ENCODE measurements at places on chromosomes 16 and 17.

DNA sequence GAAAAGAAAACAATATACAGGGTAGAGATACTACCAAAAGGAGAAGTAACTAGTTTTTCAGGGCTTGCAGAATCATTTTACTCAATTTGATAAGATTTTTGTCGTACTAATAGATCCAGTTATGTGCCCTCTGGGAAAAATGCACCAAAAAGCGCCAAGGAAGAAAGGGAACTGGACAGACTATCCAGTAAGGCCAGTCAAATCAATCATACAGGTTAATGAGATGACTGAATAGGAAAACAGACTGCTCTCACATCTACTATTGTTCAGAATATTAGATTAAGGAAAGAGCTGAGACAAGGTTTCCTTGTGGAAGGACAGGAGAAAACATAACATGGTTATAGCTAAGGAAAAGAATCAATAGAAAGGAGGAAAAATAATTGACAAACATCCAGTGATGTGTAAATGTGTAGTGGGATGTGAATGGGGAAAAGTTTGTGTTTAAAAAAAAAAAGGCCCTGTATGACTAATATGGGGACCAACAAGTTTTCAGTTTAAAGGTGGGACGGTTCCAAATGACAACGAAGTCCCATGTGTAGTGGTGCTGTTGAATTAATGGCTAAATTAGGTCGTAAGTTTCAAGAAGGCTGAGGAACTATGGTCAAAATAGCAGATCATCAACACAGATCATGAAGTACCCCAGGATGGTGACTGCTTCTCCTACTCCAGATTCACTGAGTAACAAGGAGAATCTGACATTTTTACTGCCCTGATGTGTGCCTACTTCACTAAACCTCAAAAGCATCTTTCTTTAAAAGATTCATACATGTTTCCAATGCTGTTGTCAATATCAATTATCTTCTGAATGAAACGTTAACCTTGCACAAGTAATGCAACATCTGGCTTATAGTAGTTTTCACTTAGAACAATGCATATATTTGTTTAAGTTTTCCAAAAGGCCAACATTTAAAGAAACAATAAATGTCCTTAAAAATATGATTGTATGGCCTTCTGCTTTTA, 40.7 kb downstream of the BRIP1 start:
- no peak for DNase-seq

DNA sequence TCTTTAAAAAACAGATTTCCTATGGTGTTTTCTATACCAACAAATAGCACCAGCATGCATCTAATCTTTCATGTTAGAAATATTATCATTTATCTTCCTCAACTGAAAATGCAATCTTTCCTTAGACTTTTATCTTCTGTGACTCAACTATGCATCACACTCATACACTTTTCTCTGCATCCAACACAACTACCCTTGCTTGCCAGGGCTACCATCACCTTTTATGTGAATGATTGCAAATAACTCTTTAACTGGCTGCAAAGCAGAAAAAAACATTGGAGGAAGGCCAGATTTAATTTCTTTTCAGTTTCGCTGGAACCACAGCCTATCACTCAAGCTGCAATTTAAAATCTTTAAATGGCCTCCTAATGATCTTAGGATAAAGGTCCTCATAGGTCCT, 212.9 kb downstream of the CDH8 start:
- DNase-seq = no peak

DNA sequence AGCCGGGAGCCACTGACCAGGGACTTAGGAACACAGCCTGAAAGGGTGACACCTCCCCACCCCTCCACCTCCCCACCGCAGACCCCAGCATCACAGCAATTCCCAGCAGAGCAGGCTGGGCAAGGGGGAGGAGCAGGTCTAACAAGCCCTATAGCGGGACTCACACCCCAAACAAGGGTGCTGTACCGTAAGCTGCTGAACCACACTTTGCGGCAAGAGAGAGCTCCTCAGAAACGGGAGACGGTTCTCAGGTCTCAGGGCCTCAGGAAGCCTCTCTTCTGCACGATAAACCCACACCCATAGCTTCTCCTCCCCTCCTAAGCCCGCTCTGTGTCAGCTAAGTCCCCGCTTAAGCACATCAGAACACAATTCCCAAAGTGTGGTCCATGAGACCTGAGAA, 11.7 kb upstream of the COTL1 start:
- no peak for DNase-seq

- DNase-seq = no peak
These were observed 12.1 kb upstream of the CBX8 start for GRCh38 chr17:79808763-79809529.

DNA sequence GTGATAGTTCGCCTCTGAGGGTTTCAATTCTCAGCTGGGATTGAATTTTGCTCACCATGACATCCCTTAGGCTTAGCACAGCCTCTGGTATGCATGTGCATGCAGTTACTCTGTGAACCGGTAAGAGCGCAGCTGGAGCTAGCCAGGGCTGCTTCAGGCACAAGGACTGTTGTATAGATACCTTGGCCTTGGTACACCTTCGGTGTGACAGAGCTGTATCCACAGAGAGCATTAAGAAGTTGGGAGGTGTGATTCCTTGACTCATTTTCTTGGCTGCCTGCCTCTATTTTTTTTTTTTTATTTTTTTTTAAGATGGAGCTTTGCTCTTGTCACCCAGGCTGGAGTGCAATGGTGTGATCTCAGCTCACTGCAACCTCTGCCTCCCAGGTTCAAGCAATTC, 2.2 kb upstream of the NUTF2 start:
- no peak for DNase-seq

DNA sequence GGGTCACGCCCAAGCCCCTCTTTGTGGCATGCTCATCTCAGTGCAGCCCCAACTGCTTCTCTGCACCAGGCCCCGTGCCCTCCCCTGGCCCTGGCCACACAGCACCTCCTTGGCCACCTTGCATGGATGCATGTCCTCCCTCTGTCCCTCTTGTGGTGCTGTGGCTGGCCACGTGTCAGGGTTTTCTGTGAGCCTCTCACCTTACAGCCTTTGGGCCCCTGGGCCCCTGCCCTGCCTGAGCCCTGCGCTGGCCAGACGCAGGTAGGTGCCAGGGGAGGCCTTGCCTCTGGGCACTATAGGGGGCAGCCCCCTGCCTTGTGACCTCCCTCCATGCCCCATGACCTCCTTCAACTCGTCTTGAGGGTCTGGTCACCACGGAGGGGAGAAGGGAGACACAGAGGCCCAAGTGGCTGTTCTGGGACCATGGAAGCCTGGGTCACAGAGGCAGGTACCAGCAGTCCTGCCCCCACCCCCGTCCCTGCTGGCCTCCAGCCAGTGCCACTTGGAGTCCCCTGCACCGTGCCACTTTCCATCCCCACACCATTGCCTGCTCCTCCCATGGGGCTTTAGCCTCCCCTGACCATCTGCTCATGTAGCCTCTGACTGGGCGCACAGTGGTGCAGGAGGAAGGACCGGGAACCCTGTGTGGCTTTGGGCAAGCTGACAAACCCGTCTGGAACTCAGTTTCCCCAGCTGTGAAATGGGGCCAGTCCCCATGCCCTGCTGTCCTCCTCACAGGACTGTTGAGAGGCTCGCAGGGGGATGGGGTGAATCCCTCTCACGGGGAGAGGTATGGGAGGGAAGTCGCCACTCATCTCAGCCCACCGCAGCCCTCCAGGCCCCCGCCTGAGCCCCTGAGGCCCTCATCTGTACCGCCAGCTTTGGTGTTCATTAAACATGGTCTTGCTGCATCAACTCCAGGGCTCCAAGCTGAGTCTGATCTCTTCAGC, 11.5 kb upstream of the ATP6V0C start:
- DNase-seq = no peak

DNA sequence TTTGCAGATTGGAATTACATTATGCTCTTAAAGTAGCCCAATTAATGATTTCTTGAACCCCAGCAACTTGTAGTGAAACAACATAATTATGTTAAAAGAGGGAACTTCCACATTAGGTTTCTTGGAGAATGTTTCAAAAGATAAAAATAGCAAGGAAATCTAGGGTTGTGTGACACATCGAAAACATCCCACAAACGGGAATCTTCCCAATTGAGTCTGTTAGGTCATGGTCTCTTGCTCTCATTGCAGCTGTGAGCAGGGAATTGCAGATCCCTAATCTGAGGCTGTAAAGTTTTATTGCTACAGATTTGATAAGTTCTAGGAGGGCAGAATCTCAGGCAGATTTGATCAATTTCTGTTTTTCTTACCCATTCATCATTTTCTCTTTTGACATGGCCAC, 6.7 kb upstream of the LPO start:
- DNase-seq = no peak

DNA sequence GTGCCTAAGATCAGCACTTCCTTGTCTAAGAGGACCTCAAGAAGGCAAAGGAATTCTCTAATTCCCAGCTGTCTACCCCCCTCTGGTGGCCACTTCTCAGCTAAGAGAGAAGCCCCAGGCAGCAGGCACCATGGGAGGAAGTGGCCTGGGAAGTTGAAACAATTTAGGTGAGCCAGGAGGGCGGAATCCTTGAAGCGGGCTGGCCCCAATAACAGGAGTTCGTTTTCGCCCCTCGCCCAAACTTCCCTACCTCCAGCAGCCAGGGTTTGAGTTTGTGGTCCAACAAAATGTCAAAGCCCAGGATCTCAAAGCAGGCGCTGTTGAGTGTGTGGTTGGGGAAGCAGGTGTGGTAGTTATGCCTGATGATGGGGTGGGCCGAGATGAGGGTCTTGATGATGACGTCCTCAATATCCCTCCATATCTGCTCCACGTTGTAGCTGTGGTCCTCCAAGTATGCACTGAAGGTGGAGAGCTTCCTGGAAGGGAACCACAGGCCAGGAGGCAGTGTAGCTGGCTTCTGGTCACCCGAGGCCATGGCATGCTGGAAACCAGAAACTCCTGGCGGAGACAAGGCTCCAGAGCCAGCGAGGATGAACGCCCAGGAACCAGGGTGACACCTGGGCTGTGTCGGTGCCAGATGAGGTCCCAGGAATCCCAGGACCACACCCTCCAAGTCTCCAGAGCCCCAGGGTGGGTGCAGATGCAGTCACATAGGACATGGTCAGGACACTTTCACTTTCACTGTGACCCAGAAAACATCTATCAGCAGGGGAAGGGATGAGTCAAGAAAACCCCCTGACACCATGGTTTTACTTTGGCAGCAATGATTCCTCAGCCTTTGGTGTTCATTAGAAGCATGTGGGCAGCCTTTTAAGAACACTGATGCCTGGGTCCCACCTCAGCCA, 25.6 kb downstream of the TTLL6 start:
- peak; percentile 78 for DNase-seq

DNA sequence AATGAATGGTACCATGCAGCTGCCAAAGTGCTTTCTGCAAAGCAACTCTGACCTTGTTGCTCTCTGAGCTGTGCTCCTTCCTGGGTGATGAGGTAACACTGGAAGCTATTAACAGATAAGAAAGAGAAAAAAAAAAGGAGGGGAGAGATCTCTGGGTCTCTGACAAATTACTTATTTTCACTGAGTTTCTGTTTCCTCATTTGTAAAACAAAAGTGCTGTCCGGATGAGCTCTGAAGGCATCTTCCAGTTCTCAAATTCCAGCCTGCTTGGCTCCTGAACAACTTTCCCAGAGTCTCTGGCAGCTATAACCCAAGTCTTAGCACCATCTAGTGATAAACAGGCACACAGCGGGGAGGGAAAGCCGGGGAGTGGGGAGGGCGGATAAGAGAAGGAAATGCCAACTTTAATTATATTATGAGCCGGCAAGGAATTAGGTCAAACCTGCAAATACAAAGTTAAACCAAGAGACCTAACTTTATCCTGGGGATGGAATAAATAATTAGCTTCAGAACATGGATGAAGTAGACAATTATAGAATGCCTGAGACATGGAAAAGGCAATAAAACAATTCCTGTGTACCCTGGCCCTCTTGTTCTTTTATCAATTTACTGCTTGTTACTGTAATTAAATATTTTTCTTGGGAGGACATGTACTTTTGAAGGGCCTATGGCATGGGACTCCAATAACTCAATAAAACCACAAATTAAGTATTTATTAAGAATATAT, 61.3 kb upstream of the KIFC3 start:
- DNase-seq = peak; percentile 53

- DNase-seq = no peak
These were observed 14.5 kb upstream of the ADORA2B start for GRCh38 chr17:15930426-15930825.

GRCh38 chr16:85490407-85491057, 122.6 kb upstream of the GSE1 start:
- DNase-seq = no peak

DNA sequence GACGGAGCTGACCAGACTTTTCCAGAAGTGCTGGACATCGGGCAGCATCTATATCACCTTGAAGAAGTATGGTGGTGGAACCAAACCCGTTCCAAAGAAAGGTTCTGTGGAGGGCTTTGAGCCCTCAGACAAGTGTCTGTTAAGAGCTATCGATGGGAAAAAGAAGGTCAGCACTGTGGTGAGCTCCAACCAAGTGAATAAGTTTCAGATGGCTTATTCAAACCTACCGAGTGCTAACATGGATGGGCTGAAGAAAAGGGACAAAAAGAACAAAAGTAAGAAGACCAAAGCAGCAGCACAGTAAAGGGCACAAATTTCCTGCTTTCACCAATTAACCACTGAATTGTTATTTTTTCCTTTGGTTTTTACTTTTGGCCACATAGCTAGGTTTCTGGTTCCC, 6.9 kb downstream of the KAT7 start:
- DNase-seq = no peak

DNA sequence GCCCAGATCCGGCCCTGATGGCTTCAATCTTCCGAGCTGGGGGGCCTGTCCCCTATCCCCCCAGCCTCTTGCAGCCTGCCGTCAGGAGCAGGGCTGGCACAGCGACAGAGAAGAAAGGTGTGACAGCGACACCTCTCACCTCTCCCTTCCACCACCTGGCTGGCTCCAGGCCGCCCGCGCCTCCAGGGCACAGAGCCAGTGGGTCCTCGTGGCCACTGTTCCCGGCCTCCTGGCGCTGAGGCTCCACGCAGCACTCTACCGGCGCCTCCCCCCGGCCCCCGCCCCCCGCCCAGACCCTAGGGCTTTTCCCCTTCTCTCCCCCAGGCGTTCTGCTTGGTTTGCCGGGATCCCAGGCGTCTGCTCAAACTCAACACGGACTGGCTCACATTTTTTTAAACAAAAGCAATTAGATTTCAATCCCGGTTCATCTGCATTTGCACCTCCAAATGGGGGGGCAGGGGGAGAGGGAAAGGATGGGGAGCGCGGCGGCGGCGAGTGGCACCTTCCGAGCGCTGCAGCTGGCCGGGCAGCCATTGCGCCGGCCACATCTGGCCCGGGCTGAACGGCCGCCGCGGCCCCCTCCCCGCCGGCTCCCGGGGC, 12.8 kb upstream of the CBX8 start:
- DNase-seq = no peak

DNA sequence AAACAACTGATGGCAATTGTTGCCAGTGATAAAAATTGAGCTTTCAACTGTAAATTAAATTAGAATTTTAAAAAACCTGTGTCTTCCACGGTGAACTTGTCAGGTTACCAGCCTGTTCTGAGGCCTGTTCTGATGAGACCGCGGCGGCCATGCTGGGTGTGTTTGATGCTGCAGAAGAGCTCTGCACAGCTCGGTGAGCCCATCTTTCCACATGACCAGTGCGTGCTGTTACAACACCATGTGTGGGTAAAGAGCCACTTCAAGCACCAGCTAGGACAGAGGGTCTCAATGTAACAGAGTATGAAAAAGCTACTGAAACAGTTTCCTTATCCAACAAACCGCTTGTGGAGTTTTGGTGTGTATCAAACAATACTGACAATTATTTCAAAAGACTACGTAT, 48.5 kb downstream of the RPTOR start:
- DNase-seq = no peak
